Vagina (tissue), 2 donors: ENCODE measurements at places on chromosomes 5 and 9. TPM values are rescaled to one million over a fixed set of nuclear protein-coding genes. Genes with fewer than 3 reads are reported as not detected.

- no peak for DNase-seq
Observed at GRCh38 chr9:99173570-99174504, 47.9 kb downstream of the ALG2 start.

DNA sequence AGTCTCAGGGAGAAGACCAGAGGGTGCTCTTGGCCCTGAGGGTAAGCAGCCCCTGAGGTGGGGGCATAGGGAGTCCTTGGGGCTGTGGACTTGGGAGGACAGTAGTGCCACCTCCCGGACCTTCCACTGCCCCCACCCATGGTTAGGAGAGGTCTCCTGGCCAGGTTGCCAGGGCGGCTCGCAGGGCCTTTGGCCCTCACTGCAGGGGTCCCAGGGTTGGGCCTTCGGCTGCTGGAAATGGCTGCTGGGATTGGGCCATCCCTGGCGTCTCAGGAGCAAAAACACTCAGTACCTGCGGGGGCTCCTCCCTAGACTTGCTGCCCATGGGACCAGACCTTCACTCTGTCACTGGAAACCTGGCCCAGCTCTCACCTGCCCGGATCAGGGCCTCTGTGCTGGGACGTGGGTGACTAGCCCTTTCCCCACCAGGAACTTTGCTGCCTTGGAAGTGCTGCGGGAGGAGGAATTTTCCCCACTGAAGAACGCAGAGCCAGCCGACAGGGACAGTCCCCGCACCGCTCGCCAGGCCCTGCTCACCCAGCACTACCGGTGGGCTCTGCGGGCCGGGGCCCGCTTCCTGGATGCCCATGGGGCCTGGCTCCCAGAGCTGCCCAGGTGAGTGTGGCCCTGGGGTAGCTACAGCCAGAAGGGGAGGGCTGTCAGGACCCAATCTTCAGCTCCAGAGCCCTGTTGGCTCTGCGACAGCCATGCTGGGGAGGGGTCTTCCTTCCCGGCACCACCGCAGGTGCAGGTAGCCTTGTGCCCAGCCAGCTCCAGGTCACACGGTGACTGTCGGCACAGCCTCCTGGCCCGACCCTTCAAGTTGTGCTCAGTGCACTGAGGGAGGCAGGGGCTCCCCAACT is 3.2 kb downstream of the UAP1L1 start:
- DNase-seq: no peak

- DNase-seq: no peak
Observed at GRCh38 chr5:60495644-60496520, 204.1 kb downstream of the DEPDC1B start.

GRCh38 chr5:54146916-54147315 is 163.5 kb downstream of the ARL15 start:
- DNase-seq: no peak

PCDHGA5 gene
- 8.6 TPM for total RNA-seq

- DNase-seq: no peak
Observed at GRCh38 chr5:74638970-74639806, 1.3 kb downstream of the ENC1 start.

DNA sequence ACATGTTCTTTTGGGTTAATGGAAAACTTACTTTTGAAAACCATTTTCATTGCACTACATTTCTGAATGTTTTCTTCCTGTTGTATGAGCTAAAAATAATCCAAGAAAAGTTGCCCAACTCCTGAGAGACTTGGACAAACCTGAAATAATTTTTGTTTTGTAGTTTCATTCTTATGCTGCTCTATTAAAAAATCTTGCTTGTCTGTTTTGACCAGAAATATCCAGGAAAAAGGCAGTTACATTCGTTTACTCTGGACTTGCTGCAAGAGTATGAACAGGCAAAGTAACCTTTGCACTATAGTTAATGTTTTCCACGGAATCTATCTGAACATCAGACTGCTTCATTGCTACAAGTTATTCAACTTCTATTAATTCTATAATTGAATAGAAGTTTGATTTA is 200.1 kb upstream of the DAB2 start:
- DNase-seq: no peak

GRCh38 chr9:5425006-5425628 is 12.6 kb downstream of the PLGRKT start:
- DNase-seq: no peak

DNA sequence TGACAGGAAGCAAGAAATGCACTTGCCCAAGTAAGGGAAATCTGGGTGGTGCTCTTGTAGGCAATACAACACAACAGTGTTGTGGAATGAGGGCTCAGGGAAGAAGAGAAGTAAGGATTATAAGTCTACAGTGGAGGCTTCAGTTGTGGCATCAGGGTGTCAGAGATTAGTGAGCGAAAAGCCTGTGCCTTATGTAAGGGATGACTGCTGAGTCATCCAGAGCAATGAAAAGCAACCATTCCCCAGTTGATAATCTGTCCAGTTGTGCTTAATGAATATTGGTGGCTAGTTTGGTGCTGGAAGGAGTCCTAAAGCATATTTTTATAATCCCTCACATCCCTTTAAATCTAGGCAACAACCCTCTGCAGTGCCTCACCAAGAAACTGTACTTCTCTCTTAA is 42.0 kb downstream of the FBXO38 start:
- DNase-seq: no peak

- no peak for DNase-seq
Observed at GRCh38 chr5:143705381-143705780, 106.6 kb upstream of the HMHB1 start.

DNA sequence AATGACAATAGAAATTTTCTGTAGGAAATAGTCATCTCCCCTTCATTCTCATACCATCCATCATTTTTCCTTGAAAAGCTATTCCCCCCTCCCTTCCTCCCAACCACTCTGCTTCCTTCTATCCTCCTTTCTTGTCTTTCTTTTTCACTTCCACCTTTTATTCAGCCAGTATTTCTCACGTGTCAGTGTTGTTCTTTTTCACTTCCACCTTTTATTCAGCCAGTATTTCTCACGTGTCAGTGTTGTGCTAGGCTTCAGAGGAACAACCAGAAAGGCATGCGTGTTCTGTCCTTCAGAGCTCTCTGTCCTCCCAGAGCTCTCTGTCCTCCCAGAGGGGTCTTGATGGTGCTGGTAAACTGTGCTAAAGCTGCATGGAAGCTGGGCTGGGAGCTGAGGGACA is 419.6 kb downstream of the GADD45G start:
- no peak for DNase-seq

DNA sequence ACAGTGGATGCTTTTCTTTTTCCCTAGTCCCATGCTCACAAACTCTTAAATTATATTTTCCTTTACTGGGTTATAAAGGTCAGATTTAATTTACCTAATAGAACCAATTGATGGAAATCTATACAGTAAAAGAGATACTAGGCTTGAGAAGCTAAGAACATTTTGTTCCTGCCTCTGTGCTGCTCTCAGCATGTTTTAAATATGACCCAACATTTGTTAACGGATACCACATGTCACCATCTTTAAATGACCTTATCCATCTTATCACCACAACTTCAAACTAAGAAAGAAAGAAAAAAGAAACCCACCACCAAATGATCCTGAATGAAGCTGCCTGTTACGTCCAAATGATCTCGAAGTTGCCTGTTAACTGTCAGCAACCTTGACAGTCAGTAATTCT is 334.7 kb upstream of the ZNF608 start:
- no peak for DNase-seq

GRCh38 chr5:127056896-127057295 is 16.4 kb downstream of the C5orf63 start:
- no peak for DNase-seq

CACFD1 gene
- total RNA-seq: 9.1 TPM
